ENCODE measurements at places on chromosomes 1 and 21. TPM values are rescaled to one million over a fixed set of nuclear protein-coding genes. Genes with fewer than 3 reads are reported as not detected.

- no peak for DNase-seq
Observed at GRCh38 chr1:208855403-208855802, 611.2 kb upstream of the PLXNA2 start.

DNA sequence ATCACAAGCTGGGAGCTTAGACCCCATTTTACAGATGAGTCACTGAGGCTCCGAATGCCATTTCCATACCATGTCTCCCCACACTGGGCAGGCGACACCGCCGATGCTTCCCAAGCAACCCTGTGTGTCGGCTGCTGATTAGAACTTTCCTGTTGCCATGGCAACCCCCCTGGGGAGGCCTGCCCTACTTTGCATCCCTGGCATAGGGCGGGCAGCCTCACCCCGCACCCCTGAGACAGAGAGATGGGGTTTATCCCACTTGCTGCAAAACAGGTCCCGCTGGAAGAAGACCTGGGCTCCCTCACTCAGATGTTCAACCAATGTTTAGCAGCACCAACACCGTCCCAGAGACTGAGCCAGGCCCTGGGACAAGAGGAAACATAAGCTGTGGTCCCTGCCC lies 81.5 kb downstream of the CAMK2N1 start:
- DNase-seq = no peak

DNA sequence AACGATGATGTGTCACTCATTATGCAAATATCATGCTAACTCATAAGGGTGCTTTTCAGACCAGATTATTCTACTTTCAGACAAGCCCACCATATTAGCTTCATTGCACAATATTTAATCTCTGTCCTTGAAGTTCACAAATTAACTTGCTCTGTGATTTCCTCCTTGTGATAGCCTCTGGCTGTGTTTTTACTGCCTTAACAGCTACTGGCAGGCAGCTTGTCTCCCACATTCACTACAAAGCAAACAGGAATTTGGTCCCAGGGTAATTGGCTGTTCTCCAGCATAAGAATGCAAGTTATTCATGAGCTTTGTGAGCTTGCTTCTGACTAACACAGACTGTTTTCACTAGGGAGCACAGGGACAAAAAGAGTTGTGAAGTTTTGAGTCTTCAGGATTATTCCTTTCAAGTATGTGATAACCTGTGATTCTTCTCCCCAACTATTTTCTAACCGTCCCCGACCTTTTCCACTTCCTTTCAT lies 87.9 kb upstream of the HMCN1 start:
- no peak for DNase-seq

CENPF gene
- 0.67 TPM for total RNA-seq

HAO2 gene
- total RNA-seq = not detected

GBP7 gene
- total RNA-seq = 0.08 TPM

LCE2A gene
- total RNA-seq = not detected
